ENCODE measurements at places on chromosomes 1 and 21.

DNA sequence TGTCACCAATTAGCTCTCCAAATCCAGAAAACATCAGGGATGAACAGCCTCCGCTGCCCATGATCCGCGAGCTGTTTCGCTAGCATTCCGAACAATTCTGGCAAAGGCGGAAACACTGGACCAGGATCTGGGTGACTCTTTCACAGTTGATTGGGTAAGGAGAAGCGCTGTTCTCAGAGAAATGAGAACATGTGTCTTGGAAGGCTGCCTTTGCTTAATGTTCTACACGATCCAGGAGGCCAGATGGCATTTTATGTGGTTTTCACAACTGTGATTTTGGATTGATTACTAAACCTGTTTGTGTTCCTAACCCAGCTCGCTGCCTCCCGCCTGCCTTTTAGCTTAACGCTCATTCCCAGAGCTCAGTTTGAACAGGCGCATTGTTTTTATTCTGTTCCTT, 144.0 kb downstream of the KIF26B start:
- no peak for DNase-seq

GRCh38 chr1:24963943-24964693, 34.0 kb upstream of the RUNX3 start:
- no peak for DNase-seq

GRCh38 chr1:149927056-149927562, 494 bp downstream of the SF3B4 start:
- no peak for DNase-seq

DNA sequence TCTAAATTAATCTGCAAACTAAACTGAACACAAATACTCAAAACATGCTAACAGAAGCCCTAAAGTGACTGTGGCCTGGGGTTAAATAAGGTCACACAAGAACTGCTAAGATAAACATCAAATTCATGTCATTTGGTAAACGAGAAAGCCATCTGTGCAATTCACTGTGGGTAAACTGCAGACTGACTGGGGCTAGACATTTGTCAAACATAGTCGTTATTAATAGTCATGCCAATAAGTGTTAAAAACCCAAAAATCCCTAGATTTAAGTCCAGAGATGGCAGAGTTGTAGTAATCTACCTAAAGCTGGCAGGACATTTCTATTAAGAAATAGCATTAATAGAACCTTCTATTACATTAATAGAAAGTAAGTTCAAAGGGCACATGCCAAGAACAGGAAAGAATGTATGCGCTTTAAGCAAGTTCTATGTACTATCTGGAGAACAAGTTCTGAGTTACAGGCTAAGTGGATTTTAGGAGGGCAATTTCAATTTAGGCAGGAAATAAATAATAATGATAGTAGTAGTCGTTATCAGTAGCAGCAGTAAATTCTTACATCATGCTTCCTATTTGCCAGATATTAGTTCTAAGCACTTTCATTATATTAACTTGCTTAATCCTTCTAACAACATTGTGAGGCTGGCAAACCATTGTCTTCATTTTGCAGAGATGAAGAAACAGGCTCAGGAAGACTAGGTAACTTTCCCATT, 8.6 kb downstream of the EDEM3 start:
- DNase-seq = no peak

GRCh38 chr1:35882586-35882944, 444 bp upstream of the AGO1 start:
- no peak for DNase-seq

DNA sequence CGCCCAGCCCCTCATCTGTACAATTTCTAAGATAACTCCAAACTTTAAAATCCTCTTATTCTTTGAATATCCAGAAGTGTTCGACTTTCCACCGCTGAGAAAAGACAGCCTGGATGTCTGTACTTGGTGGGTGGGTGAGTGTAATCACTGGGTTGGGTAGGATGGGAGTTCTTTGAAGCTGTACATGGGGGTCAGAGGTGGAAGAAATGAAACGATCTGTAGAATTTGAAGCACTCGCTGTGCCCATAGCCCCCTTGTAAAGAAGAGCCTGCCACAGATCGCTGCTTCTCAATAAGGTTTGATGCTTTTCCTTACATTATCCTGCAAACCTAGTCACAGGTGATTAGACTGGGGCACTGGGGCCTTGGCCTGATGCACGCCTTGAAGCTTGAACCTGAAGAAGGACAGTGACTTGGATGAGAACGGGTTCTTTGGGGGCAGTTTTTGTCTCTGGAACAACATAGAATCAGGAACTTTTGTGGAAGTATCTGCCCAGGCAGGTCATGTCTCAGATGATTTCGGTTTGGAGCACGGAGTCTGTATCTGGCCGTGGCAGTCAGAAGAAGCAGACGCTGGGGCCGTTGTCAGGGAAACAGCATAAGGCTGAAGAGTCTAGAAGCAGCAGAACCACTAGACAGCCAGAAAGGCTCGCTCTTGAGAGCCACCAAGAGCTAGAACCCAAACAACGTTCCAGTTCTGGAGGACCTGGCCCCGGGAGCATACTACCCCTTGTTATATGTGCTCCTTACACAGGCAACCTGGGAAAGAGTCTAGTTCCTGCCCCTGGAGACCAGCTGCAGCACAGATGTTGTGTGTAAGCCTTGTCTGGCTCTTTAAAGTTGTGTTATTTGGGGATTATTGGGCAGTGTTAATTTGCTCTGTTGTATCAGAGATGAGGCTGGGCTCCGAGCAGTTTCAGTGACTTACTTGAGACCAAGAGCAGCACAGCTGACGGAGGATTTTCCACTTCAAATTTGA, 45.1 kb upstream of the SCCPDH start:
- no peak for DNase-seq

- no peak for DNase-seq
Observed at GRCh38 chr1:23615852-23616251, 56.6 kb upstream of the ID3 start.

DNA sequence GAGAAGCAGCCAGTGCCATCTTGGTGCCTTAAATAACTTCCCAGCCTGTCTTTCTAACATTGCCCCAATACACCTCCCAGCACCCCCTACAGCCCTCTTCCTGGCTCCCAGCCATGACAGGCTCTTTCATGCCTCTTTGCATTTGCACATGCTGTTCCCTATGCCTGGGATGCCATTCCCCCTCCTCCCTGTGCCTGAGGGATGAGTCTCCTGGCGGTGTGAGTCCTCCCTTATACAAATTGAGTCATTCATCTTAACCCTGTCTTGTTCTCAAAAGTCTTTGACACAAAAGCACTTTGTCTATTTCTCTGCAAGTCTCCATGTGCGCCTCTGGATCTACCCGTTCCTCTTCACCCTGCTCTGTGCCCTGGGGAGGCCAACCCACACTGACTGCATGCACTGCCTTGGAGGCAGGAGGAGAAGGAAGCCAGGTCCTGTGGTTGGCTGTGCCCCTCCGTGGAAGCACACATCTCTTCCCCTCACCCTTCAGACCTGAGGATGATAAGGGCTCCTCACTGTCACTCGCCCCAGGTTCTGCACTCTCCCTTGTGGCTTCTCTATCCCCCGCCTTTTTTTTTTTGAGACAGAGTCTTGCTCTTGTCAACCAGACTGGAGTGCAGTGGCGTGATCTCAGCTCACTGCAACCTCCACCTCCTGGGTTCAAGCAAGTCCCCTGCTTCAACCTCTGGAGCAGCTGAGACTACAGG, 25.1 kb downstream of the CDCP2 start:
- DNase-seq = no peak

DNA sequence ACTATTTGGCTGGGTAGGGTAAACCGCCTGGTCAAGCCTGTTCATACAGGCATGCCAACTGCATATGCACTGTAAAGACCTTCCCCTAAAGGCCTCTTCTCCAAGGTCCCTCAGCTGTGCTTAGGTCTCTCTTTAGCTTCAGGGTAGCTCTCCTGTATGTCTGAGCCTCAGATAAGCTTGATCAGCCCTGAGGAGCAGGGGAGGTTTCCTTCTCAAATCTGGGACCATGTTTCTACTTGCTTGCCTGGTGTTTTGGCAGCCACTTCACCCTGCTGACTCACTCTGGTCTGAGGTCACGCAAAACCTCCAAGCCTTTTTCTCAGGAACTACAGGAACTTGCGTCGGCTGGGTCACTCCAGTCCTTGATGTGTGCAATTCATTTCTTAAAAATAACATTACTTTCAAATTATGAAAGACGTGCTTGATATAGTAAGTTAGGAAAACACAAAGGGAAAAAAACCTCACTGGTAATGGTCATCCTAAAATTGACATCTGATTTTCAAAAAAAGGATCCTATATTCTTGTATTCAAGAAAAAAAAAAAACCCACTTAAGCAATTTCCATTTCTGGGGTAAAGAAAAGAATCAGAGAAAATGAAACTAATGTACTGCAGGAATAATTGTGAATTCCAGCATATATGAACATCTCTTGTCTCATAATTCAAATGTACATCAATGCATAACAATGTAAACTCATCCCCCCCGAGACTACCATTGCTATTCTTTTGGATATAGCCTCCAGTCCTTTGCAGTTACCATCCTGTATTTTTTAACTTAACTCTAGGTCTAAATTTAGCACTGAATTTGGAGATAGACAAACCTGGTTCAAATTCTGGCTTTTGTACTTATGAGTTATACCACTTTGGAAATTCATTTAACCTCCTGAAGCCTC, 24.8 kb upstream of the RNF19B start:
- peak; percentile 12 for DNase-seq

DNA sequence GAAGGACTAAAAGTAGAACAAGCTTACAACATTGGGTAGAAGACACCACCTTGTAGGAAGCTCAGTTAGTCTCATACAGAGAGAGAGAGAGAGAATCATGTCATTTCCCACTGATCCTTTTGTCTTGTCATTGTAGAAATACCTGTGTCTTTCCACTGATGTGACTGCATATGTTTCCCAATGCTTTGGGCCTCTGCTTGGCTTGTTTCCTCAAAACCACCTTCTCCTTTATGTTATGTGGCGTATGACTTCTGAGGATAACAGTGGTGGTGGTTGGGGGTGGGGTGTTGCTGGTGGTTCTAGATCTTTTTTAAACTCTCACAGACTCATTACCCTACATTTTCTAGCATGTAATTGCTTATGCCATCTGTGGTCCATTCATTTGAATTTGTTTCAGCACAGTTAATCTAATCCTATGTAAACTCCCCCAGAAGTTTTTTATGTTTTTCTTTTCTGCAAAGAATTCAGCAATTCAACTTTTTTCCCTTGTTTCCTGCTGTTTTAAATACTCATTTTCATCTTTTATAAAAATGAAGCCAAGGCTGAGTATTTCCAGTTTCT, 9.3 kb downstream of the RGL1 start:
- DNase-seq = no peak

DNA sequence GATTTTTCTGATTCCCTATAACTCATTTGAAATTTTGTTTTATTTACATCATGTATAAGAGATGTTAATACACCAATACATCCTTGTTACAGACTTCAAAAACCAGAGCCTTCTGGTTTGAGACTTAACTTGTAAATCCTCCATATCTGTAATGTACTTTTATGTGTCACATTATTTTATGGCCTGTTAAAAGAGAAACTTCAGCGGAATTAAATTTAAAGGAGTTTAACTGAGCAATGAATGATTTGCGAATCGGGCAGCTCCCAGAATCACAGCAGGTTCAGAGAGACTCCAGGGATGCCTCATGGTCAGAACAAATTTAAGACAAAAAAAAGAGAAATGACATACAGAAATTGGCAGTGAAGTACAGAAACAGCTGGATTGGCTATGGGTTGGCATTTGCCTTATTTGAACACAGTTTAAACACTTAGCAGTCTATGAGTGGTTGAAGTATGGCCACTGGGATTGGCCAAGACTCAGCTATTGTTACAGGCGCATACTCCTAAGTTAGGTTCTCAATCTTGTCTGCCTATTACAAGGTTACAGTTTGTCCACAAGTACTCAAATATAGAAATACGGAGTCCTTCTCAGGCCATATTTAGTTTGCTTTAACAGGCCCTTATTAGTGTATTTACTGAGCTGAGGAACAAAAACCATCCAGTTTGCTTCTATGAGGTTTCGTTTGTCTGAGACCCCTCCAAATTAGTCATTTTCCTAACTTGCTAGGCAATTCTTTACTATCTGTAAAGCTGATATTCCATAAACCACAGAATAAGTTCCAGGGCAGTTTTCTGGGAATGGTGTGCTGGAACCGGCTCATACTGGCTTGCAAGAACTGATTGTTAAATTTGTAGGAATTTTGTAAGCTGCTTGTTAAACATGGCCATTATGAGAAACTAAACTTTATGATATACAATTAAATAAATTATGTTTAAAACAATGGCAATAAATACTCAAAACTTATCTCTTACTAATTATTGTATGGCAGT, 56.2 kb upstream of the WDR26 start:
- no peak for DNase-seq

DNA sequence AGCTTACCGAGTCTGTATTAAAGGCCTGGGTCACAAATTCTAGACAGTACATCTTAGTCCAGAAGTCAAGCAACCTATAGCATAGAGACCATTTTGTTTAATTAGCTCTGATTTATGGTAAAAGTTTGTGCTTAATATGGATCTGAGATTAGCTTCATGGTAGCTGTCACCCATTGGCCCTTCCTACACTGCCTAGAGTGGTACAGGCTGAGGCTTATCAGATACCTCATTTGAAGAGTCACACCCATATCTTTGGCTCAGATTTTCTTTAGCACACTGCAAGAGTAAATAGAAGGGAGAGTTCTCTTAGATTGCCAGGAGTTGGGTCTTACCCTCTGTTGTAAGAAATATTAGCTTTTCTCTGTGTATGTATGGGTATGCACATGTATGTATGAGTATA, 3.6 kb downstream of the AK4 start:
- DNase-seq = no peak

GRCh38 chr1:10784998-10785727, 11.3 kb downstream of the CASZ1 start:
- no peak for DNase-seq

DNA sequence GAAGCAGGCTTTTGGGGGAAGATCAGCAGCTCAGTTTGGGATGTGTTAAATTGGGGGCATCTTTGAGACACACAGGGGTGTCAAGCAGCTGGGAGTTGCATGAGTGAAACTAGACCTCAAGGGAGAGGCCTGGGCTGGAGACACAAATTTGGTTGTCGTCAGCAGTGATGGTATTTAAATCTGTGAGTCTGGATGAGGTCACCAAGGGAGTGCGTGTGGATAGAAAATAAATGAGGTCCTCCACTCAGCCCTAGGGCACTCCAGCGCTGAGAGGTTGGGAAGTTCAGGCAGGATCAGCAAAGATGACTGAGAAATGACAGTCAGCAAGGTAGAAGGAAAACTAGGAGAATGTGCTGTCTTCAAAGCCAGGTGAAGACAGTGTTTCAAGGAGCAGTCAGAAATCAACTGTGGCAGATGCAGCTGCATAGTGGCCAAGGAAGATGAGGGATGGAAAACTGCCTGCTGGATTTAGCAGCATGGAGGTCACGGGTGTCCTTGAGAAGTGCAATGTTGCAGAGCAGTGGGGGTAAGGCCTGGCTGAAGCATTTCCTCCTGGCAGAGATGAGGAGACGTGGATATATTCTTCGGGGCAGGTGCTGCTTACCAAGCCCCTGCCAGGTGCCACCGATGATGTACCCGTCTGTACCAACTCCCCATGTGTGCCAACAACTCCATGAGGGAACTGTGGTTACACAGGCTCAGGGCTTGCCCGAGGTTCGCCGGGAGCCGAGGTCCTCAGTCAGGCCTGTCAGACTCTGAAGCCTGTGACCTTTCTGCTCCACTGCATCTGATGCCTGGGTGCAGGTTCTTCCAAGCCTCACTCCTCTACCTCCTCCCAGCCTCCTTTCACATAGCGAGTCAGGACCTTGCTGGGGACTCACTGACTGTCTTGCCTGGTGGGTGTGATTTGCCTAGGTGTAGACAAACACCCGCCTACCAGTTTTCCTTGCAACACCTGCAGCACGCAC, 11.3 kb downstream of the MAP7D1 start:
- DNase-seq = no peak
